Suppressor macrophage treated with lipopolysaccharide for 1 hour (primary cell): ENCODE measurements at places on chromosomes 12 and 14.
A peak's percentile ranks its signal among the peaks of the same experiment; 100 is the strongest.

DNA sequence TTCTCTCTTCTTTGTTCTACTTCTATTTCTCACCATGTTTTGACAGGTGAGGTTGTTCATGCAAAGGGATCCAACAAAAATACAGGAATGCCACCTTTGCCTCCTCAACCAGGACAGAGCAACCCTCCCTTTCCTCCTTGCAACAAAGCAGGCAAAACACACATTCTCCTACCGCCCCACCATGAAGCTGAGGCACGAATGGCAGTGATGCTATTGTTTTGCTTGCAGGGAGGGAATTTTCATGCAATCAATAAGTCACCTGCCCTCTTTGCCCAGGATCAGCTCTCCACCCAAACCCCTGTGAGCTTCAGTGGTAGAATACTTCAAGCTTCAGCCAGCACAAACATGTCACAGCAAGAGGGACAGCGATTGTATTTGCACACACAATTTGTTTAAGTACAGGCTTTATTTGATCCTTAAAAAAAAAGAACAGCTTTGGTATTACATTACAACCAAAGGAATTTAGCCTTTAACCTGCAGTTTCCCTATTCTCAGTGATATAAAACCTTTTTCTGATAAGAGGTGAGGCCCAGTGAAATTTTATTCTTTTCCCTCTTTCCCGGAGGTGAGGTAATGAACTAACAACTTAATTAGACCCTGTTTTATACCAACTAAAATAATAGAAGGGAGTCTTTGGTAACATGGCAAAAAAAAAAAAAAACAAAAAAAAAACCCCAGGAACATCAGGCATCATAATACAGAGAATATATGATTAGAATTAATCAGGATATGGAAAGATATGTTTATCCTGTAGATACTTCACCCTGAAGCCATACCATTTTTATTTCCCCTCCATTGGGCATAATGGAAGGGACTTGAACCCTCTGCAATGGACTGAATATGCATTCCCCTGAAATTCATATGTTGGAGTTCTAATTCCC, 87.0 kb upstream of the EEA1 start:
- DNase-seq = no peak

DNA sequence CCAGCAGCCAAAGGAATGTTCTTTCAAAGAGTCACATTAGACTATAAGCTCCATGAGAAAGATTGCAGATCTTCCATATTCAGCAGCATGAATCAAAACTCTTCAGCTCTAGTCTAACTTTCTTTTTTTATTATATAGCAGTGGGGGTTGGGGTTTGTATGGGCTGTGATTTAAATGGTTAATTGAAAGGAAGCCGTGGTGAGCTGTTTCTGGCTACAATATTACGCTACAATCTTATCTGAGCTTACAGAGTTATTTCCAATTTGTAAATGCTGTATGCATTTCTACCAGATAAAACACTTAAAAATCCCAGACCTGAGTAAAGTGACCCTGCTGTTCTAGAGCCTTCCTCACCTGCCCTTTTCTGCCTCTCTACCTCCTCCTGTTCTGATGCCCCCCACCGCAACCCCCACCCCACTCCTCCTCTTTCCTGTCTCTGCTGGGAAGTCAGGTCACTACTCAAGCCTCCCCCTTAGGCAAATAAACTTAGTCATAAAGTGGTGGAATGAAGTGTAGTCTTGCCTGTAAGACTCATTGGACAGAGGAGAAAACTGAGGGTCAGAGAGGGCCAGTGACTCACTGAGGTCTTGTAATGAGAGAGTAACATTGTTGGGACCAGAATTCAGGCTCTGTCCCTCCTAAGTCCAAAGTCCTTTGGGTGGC, 1089.5 kb downstream of the BCL11B start:
- no peak for DNase-seq

DNA sequence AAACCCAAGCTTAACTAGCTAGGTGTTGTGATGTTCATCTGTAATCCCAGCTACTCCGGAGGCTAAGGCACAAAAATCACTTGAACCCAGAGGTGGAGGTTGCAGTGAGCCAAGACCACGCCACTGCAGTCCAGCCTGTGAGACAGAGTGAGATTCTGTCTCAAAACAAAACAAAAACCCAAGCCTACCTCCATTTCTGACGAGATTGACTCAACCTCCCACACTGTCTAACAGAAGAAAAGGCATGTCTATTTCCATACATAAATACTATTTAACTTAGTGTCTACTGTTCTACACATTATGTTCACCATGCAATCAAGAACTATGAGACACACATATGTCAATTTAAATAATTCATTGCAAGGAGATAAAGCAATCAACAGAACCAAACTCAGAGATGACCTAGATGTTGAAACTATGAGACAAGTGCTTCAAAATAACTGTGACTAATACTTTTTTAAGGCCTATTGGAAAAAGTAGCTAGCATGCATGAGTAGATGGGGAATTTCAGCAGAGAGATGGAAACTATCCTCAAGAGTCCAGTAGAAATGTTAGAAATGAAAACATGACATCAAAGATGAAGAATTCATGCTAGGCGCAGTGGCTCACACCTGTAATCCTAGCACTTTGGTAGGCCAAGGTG, 75.9 kb upstream of the DHRS4 start:
- no peak for DNase-seq

GRCh38 chr14:63843796-63844195, 9.0 kb upstream of the SYNE2 start:
- no peak for DNase-seq

GRCh38 chr12:2643576-2644135, 151.1 kb upstream of the FKBP4 start:
- DNase-seq = no peak

DNA sequence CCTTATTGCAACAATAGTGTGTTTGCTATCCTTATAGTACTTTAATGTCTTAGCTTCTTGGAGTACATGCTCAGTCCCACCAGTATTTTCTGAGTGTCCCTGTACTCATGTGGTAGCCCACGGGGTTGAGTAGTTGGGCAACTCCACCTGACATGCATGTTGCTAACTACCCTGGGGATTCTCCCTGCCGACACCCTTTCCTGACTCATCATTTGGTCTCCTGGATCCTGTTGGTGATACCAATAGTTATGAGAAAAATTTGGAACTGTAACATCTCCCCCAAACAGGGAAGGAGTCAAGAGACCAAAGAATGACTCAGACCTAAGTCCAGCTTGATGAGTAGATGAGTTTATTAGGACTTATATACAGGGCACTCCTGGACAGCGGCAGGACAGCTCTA, 101.6 kb downstream of the BRMS1L start:
- no peak for DNase-seq

- DNase-seq = no peak
Measured at GRCh38 chr12:106154751-106155273, 16.1 kb upstream of the NUAK1 start.

- no peak for DNase-seq
Measured at GRCh38 chr12:130414381-130414780, 76.7 kb downstream of the PIWIL1 start.

GRCh38 chr12:6386491-6386890, 2.5 kb downstream of the LTBR start:
- peak; percentile 71 for DNase-seq

DNA sequence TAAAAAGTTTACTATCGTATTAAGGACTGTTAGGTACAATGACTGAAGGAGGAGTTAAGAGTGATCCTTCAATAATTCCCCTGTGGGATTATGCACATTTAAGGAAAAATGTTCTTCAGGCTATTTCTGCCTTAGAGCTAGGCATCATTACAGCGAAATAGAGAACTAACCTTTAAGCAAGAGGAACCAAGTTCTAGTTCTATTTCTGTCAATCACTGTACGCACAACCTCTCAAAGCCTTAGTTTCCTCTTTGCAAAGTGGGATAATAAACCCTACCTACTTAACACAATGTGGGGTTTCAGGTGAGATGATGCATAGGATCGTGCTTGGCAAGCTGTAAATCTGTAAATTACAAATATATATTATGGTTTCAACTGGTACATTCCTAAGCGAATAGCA, 15.4 kb downstream of the NTF3 start:
- DNase-seq = no peak

DNA sequence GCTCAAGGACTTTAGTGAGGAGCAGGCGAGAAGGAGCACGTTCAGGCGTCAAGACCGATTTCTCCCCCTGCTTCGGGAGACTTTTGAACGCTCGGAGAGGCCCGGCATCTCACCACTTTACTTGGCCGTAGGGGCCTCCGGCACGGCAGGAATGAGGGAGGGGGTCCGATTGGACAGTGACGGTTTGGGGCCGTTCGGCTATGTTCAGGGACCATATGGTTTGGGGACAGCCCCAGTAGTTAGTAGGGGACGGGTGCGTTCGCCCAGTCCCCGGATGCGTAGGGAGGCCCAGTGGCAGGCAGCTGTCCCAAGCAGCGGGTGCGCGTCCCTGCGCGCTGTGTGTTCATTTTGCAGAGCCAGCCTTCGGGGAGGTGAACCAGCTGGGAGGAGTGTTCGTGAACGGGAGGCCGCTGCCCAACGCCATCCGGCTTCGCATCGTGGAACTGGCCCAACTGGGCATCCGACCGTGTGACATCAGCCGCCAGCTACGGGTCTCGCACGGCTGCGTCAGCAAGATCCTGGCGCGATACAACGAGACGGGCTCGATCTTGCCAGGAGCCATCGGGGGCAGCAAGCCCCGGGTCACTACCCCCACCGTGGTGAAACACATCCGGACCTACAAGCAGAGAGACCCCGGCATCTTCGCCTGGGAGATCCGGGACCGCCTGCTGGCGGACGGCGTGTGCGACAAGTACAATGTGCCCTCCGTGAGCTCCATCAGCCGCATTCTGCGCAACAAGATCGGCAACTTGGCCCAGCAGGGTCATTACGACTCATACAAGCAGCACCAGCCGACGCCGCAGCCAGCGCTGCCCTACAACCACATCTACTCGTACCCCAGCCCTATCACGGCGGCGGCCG, 1.1 kb downstream of the PAX9 start:
- DNase-seq = no peak

- no peak for DNase-seq
Measured at GRCh38 chr12:19409376-19409775, 29.9 kb upstream of the AEBP2 start.

DNA sequence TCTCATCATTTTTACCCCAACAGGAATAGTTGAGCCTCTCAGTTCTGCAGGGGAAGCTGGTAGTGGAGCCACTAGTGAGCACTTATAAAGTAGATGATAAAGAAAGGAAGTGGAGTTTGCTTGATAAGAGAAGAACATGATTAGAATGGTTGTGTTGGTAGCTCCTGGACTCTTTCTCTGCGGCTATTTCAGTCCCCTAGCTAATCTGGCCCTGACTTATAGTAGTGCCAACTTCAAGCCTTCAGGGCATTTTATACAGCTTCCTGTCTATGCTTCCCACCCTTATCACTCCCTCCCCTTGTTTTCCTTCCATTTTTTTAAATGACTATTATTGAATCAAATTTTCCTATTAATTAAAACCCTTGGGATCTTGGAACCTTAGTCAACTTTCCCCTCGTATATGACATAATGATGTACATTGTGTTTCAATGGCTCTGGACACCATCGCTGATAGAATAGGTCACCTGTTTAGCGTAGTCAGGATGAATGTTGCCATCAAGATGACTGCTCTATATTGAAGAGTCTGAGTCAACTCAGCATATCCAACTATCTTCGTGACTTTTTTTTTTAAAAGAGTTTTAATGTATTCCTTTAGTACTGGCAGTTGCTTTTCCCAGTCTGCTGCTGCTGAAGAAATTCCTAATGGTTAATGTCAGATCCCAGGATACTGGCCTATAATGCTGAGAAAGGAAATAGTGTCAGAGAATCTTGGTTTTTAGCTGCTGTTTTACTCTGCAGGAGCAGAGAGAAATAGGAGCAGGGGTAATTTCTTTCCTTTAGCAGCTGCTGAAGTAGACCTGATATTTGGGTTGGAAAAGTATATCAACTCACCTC, 16.2 kb upstream of the PCNX1 start:
- no peak for DNase-seq

DNA sequence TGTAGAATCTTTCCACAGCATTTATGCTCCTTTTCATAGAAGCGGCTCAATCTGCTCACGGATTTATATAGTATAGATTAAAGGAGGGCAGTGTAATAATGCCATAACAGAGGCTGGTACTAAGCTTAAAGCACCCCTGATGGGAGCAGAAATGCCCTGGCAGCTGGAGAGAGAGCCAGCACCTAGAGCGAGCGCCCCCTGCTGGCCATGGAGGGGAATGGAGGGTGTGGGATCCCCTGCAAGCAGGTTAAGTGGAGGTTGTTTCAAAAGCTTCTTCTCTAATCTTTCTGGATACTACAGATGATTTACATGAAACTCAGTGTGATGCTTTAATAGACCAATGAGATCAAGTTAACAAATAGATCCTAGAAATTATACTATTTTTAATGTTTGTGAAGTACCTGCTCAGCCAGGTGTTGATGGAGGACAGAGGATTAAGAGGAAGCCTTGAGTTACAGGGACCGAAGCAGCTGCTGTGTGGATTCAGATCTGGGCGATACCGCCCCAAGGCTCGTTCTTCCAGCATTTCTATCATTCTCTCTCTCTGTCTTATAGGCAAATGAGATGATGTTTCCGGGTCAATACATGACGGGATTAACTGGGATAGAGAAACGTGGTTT, 1519.3 kb upstream of the TMEM132C start:
- DNase-seq = peak; percentile 54

GRCh38 chr14:44170556-44170955, 336.5 kb downstream of the FSCB start:
- no peak for DNase-seq

DNA sequence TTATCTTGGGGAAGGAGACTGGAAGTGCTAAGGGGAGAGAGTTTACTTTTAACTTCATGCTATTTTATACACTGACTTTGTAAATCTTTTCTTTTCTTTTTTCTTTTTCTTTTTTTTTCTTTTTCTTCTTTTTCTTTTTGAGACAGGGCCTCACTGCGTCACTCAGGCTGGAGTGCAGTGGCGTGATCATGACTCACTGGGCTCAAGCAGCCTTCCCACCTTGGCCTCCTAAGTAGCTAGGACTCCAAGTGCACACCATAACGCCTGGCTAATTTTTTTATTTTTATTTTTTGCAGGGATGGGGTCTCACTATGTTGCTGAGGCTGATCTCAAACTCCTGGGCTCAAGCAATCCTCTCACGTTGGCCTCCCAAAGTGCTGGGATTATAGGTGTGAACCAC, 294.6 kb upstream of the PRICKLE1 start:
- DNase-seq = no peak

DNA sequence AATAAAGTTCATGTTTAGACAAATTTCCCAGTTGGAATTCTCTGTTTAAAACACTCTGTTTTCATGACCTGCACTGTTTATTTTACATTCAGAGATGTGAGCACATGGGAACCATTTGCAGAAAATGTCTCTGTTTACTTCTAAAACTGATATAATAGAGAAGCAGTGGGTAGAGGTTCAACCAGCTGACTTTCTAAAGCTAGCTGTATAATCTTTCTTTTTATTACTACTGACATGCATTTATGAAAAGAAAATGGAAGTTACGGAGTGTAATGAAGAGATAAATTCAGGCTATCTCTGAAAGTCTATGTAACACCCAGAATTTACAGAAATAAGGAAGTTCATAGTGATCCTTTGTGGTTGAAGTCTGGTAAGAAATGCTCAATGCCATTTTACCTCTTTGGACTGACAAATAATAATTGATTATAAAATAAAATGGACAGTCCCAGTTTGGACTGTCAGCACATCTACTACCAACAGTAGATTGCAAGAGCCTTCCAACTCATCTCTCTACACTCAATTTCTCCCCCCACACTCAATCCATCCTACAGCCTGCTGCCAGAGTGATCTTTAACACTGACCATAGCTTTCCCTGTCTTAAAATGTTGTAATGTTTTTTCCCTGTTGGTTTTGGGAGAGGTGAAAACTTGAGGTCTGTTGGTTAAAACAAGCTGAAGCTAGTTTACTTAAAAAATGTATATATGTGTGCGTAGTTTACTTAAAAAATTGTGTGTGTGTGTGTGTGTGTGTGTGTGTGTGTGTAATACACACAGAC, 137.4 kb downstream of the AEBP2 start:
- DNase-seq = no peak

- no peak for DNase-seq
Measured at GRCh38 chr12:71441836-71442566, 2.4 kb downstream of the LGR5 start.
